ENCODE measurements at places on chromosomes 4 and X. TPM values are rescaled to one million over a fixed set of nuclear protein-coding genes. Genes with fewer than 3 reads are reported as not detected.

DNA sequence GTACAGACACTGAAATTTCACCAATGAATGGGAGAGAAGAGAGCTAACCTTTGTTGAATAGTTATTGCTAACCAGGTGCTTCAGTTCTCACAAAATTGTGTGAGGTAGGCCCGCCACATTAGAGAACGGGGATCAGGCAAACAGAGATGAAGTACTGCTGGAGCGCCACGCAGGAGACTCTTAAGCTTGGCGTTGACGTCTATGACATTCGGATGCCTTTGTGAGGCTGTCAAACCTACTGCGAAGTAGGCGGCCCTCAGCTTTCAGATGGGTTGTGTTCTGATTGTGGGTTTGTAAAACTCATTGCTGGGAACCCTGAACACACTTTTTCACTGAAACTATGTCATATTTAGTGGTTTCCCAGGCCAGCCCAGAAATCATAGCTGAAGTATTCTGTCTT, 173.6 kb downstream of the CBR4 start:
- no peaks in the 10 kb centered on the region for H3K27me3 ChIP-seq
- no peaks in the 10 kb centered on the region for H3K36me3 ChIP-seq
- no peak for DNase-seq
- peak overlapping the region; percentile 31 for H3K27ac ChIP-seq
- H3K4me1 ChIP-seq, result no peaks in the 10 kb centered on the region

GLRB gene
- total RNA-seq, result 0.27 TPM

HELT gene
- total RNA-seq, result not detected

DNA sequence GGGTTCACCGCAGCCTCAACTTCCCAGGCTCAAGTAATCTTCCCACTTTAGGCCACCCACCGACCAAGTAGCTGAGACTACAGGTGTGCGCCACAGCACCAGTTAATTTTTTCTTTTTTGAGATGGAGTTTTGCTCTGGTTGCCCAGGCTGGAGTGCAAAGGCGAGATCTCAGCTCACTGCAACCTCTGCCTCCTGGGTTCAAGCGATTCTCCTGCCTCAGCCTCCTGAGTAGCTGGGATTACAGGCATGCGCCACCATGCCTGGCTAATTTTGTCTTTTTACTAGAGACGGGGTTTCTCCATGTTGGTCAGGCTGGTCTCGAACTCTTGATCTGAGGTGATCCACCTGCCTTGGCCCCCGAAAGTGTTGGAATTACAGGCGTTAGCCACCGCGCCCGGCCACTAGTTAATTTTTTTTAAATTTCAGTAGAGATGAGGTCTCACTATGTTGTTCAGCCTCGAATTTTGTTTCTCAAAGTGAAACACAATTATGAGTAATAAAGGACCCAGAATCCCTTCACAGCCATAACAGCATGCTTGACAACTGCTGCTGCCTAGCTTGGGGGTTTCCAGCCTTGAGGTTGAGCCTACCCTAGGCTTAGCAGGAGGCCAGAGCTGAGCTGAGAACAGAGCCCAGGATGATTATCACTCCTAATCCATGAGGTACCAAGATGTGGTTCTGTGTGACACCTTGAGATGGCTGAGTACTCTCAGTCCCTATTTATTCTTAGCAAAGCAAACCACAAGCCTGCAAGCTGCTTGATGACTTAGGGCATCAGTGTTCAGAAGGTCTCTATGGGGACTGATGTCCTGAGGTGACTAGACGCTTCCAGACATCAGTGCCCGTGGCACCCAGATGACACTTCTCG, 41.6 kb upstream of the NKRF start:
- H3K4me3 ChIP-seq, result no peak overlapping the region
- H3K27ac ChIP-seq, result no peak overlapping the region
- no peaks in the 10 kb centered on the region for H3K27me3 ChIP-seq
- H3K36me3 ChIP-seq, result no peaks in the 10 kb centered on the region
- peak; percentile 51 for DNase-seq
- H3K4me1 ChIP-seq, result no peaks in the 10 kb centered on the region

DNA sequence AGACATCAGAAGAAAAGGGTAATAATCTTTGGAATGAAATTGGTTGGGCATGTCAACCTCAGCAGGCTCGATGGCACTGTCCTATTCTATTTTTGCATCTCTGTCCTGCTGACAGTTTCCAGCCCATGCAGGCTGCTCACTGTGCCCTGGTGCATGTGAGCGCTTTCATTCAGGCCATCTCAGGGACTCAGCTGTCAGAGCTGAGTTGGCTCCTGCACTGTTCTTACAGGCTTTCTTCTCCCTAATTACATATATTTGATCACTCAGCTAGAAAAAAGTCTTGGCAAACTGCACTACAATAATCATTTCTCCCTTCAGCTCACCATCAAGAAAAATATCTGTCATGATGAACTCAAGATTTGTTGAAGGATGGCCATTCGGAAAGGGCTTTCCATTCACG, 84.7 kb downstream of the RASL11B start:
- H3K36me3 ChIP-seq, result no peaks in the 10 kb centered on the region
- no peak overlapping the region for H3K27ac ChIP-seq
- no peak for DNase-seq
- no peak overlapping the region for H3K4me3 ChIP-seq
- no peaks in the 10 kb centered on the region for H3K4me1 ChIP-seq
- H3K27me3 ChIP-seq, result no peaks in the 10 kb centered on the region

- no peaks in the 10 kb centered on the region for H3K36me3 ChIP-seq
- H3K4me1 ChIP-seq, result no peaks in the 10 kb centered on the region
- H3K27me3 ChIP-seq, result no peaks in the 10 kb centered on the region
- no peak for DNase-seq
- no peak overlapping the region for H3K4me3 ChIP-seq
Measured at GRCh38 chrX:42821803-42822443, 44.0 kb upstream of the PPP1R2C start.

DNA sequence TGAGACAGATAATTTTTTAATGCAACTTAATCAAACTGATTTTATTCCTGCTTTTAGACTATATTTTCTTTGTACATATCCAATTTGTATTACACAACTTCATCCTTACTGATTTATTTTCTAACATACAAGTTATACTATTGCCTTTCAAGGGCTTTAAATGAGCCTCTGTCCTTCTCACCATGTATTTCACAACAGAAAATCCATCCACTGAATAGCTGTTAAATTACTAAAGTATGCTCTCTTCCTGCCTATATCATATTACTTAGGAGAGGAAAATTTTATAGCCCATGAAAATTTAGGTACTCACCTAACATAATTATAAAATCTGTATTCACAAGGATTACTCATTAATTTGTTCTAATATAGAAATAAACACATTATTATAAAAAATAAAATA, 528.6 kb downstream of the ANKRD50 start:
- no peaks in the 10 kb centered on the region for H3K36me3 ChIP-seq
- no peak overlapping the region for H3K27ac ChIP-seq
- H3K4me1 ChIP-seq, result no peaks in the 10 kb centered on the region
- H3K27me3 ChIP-seq, result no peaks in the 10 kb centered on the region
- no peak for DNase-seq
- no peak overlapping the region for H3K4me3 ChIP-seq

DNA sequence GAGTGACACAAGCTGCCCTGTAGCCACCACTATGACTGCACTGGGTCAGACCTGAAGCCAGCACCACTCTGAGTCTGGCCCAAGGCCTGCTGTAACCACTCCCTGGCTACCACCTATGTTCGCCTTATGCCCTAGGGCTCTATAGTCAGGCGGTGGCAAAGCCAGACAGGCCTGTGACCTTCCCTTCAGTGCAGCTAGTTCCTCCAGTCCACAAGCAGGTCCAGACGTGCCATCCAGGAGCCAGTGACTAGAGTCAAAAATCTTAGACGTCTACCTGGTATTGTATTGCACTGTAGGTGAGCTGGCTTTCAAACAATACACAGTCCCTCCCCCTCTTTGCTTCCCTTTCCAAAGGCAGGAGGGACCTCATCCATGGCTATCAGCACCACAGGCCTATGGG, 54.0 kb upstream of the RNF128 start:
- no peaks in the 10 kb centered on the region for H3K36me3 ChIP-seq
- no peak for DNase-seq
- H3K4me3 ChIP-seq, result no peak overlapping the region
- no peaks in the 10 kb centered on the region for H3K4me1 ChIP-seq

DNA sequence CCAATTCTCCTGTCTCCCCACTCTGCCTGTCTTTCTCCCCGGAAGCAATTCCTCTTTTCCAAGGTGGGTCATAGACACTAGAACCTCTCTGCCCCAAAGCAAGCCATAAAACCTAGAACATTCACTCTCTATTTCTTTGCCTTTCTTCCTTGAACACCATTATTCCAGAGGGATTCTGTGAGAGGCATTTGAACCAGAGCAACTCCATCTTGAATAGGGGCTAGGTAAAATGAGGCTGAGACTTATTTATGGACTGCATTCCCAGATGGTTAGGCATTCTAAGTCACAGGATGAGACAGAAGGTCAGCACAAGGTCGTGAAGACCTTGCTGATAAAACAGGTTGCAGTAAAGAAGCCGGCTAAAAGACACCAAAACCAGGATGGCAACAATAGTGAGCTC, 13.7 kb upstream of the GPAT3 start:
- no peaks in the 10 kb centered on the region for H3K36me3 ChIP-seq
- H3K27me3 ChIP-seq, result no peaks in the 10 kb centered on the region
- H3K27ac ChIP-seq, result no peak overlapping the region
- DNase-seq, result no peak
- H3K4me3 ChIP-seq, result no peak overlapping the region

NAA10 gene
- 32.9 TPM for total RNA-seq

GRCh38 chr4:187962926-187963325, 32.6 kb upstream of the ZFP42 start:
- H3K27ac ChIP-seq, result no peak overlapping the region
- no peaks in the 10 kb centered on the region for H3K4me1 ChIP-seq
- no peak overlapping the region for H3K4me3 ChIP-seq
- no peaks in the 10 kb centered on the region for H3K27me3 ChIP-seq
- no peak for DNase-seq

GRCh38 chr4:156939801-156940200, 31.8 kb downstream of the PDGFC start:
- no peak overlapping the region for H3K27ac ChIP-seq
- H3K4me1 ChIP-seq, result no peaks in the 10 kb centered on the region
- H3K27me3 ChIP-seq, result no peaks in the 10 kb centered on the region
- no peaks in the 10 kb centered on the region for H3K36me3 ChIP-seq

DNA sequence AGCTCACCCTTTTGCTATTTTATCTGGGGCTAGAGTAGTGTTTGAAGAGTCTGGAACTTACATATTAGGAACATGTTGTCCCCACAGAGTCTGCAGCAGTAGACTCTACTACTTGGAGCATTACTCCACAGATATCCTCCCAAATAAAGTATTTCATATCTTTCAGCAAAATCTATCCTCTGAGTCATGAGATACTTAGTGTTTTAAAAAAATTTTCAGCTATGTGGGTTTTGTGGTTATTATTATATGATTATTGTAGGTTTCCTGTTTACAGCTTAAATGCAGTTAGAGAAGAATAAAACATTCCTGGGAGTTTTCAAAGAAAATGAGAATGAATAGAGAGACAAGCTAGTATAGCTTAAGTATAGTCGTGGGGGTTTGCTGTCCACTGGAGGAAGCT, 30.9 kb downstream of the PAGE2 start:
- no peak overlapping the region for H3K4me3 ChIP-seq
- DNase-seq, result no peak
- no peak overlapping the region for H3K27ac ChIP-seq

GRCh38 chrX:87518504-87518903, 902 bp downstream of the KLHL4 start:
- H3K36me3 ChIP-seq, result no peaks in the 10 kb centered on the region
- no peak overlapping the region for H3K4me3 ChIP-seq
- no peaks in the 10 kb centered on the region for H3K4me1 ChIP-seq
- no peak overlapping the region for H3K27ac ChIP-seq
- DNase-seq, result no peak

NDST3 gene
- not detected for total RNA-seq

- H3K27ac ChIP-seq, result no peak overlapping the region
- no peaks in the 10 kb centered on the region for H3K27me3 ChIP-seq
- DNase-seq, result peak; percentile 19
- no peaks in the 10 kb centered on the region for H3K4me1 ChIP-seq
- H3K36me3 ChIP-seq, result no peaks in the 10 kb centered on the region
Measured at GRCh38 chr4:8582436-8582835, 2.2 kb downstream of the GPR78 start.

- H3K4me1 ChIP-seq, result no peaks in the 10 kb centered on the region
- H3K27me3 ChIP-seq, result no peaks in the 10 kb centered on the region
- H3K36me3 ChIP-seq, result no peaks in the 10 kb centered on the region
- no peak overlapping the region for H3K4me3 ChIP-seq
- peak; percentile 8 for DNase-seq
Measured at GRCh38 chr4:3404546-3404945, 37.2 kb upstream of the HGFAC start.

- no peak overlapping the region for H3K4me3 ChIP-seq
- no peaks in the 10 kb centered on the region for H3K36me3 ChIP-seq
- no peaks in the 10 kb centered on the region for H3K4me1 ChIP-seq
- H3K27me3 ChIP-seq, result no peaks in the 10 kb centered on the region
Measured at GRCh38 chrX:72080150-72080549, 51.6 kb downstream of the RTL5 start.

GRCh38 chr4:11489453-11490083, 60.9 kb upstream of the HS3ST1 start:
- H3K36me3 ChIP-seq, result no peaks in the 10 kb centered on the region
- H3K27ac ChIP-seq, result no peak overlapping the region
- DNase-seq, result no peak
- no peaks in the 10 kb centered on the region for H3K27me3 ChIP-seq
- H3K4me1 ChIP-seq, result no peaks in the 10 kb centered on the region

MAGEA1 gene
- not detected for total RNA-seq
